ENCODE measurements at places on chromosomes 7 and 10.

- DNase-seq = no peak
These were observed 674.4 kb downstream of the PHTF2 start for GRCh38 chr7:78473021-78473420.

GRCh38 chr10:121834757-121835156 lies 93.1 kb downstream of the ATE1 start:
- DNase-seq = no peak

DNA sequence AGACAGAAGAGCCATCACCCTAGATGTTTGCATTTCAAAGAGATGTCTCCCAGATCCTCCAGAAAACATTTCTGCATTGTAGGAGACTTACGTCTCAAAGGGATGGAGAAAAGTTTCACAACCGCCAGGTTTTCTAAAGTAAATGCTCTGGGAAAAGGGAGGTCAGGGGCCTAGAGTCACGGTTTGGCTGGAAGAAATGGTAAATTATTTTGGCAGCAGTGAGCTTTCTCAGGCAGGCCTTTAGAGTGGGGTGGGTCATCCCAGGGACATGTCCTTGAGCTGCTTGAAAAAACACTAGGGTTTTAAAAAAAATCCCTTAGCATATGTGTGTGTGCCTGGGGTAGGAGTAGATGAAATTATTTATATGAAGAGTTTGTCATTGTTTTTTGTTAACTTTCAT lies 728.8 kb downstream of the TYW1 start:
- DNase-seq = no peak

DNA sequence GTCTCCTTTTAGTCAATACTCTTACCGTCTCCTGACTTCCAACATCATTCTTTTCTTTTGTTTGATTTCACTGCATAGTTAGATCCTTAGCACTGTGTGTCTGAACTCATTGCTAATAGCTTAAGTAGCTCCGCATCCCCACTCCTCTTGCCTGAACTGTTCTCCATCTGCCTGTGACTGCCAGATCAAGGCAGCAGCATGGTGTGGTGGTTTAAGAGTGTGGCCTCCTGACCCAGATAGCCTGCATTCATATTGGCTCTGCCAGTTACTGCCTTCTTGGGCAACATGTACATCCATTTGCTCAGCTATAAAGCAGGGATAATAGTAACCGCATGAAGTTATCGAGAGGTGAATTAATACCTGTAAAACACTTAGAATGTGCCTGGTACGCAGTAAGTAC lies 50.8 kb downstream of the SUFU start:
- DNase-seq = no peak

- DNase-seq = no peak
These were observed 69.4 kb downstream of the ZRANB1 start for GRCh38 chr10:125011171-125011925.

DNA sequence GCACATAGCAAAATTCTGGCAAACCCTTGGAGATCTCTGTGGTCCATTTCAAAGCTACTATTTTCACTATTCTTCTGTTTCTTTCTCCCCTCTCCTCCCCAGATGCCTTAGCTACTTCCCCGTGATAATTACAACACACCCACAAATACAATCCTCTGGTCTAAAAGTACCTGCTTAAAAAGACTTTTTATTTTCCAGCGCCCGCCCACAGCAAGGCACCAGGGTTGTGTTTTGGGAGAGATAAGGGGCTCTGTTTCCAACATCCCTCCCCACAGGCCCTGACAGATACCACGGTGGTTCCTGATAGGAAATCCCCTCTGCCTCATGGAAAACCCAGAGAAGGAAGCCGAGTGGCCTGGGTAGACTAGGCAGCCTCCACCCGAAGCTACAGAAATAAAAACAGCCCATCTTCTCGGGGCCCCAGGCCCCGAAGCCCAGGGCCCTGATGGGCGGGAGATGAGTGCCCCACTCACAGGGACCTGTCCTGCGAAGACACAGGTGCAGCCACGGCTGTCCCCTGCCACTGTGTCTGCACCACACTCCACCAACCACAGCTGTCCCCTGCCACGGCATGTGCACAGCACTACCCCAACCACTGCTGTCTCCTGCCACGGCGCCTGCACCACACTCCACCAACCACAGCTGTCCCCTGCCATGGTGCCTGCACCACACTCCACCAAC lies 19.7 kb downstream of the CALML5 start:
- DNase-seq = no peak

- DNase-seq = no peak
These were observed 47.9 kb upstream of the IGFBP3 start for GRCh38 chr7:45968856-45969541.

- no peak for DNase-seq
These were observed 65.3 kb upstream of the ZMIZ1 start for GRCh38 chr10:79003183-79004100.

- no peak for DNase-seq
These were observed 277.4 kb upstream of the PHYHIPL start for GRCh38 chr10:58898854-58899573.

DNA sequence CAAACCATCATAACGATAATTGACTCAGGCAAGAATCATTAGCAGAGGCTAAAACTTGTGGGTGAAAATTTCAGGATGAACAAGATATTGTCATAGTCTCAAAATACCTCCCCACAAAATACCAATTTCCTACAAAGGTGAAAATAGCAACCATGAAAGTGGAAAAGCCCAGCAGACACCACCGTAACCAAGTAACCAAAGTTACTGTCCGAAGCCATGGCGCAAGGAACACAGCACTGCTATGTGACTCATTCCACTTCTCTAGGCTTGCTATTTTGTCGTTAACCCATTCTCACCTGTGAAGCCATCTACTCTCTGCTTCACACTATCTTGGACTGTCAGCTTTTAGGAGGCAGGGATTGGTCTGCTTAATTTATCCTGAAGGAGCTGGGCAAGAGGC lies 113.8 kb upstream of the CACUL1 start:
- DNase-seq = no peak

GRCh38 chr10:123750901-123751300 lies 84.7 kb downstream of the GPR26 start:
- DNase-seq = no peak

GRCh38 chr7:87312215-87312865 lies 33.1 kb upstream of the CROT start:
- DNase-seq = no peak
